ENCODE measurements at places on chromosomes 2 and 18.

DNA sequence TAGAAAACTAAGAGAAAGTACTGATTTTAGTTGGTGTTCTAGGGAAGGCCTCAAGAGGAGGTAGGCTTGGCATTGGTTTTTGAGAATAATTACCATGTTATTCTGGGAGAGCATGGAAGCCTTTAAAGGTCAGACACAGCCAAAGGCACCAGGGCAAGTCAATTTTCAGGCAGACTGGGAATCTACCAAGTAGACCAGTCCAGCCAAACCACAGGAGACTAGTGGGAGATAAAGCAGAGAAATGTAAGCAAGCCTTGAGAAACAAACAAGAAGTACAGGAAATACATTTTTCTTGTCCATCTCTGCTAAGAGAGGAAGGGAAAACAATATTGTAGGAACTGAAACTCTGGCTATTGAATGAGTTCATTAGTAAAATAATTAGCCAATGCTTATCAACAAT is 5.5 kb upstream of the CCDC68 start:
- no peak for DNase-seq

GRCh38 chr2:239274391-239275043 is 126.3 kb downstream of the HDAC4 start:
- DNase-seq, result no peak

DNA sequence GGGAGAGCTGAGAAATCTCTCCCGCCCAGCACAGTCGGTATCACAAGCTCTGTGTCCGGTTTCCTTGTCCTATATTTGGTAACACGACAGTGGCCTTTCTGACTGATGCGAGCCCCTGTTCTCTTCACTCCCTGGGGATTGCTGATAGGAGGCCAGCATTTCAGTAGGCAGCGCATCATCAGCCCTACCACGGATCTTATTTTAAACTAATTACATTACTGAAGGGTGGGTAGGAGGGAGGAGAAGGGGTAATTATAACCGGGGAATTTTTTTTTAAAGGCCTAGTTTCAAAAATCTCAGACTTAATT is 125.6 kb upstream of the LGALSL start:
- DNase-seq, result no peak

GRCh38 chr2:170737821-170738220 is 22.7 kb downstream of the SP5 start:
- DNase-seq, result no peak

DNA sequence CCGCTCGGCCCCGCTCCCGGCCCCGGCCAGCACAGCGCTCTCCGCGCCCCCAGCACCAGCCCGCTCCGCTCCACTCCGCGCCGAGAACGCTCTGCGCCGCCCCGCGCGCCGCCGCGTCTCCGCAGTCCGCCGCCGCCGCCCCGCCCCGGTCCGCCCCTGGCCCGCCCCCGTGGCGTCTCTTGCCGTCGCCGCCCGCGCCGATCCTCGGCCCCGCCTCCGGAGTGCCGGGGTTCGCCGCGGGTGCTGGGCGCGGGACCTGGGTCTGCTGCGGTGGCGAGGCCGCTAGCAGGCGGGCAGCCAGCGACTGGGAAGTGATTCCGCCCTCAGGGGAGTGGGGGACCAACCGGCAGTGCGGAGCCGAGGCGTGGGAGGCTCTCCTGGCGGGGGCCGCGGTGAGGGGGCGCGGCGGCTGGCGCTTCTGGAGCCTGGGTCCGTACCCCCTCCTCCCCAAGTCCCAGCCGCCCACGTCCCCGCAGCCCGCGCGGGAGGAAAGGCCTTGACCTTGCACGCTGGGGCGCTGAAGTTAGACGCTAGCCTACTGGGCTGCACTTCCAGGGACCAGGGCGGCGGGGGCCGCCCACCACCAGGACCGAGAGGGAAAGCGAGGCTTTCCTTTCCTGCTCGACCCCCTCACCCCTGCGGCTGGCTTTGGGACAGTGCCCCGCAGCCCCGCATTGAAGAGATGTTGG is at the start of gene HS6ST1:
TSS of gene HS6ST1 (minus strand) at position 93 of the 689 bp plus-strand sequence. CDS start 305 bp downstream, outside the sequence.
- DNase-seq, result peak; percentile 93

DNA sequence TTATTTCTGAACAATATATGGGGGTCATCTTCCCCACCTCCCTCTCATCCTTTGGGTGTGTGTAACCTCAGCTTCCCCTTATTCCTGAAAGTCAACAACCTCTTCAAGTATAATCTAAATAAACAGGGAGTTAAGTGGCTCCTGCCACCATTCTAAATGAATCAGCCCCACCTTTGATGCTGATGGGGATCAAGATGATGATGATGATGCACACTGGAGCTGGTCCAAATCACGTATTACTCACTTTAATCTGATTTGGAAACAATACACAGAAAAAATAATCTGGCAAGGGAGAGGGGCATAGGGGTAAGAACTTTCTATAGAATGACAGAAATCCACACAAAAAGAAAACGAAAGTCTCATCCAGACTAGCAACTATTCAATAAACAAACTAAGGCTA is 7.1 kb downstream of the ACVR1 start:
- DNase-seq, result no peak

GRCh38 chr2:145841973-145842372 is 1322.1 kb upstream of the ZEB2 start:
- no peak for DNase-seq

DNA sequence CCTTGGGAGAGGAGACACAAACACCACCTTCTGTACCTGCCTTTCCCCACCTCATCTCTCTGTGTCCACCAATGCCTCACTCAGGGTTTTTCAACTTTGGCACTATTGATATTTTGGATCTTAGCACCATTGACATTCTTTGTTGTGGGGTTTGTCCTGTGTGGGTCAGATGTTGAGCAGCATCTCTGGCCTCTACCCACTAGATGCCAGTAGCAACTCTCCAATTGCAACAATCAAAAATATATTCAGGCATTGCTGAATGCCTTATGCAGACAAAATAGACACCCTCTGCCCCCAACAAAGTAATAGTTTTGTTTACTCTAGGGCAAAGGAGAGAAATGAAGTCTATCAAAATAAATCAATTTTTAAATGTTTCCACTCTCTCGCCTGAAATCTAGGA is 1384.3 kb upstream of the NXPH2 start:
- DNase-seq, result no peak

GRCh38 chr2:141063406-141063805 is 1067.4 kb downstream of the LRP1B start:
- no peak for DNase-seq

- no peak for DNase-seq
These were observed 38.4 kb upstream of the MYO1B start for GRCh38 chr2:191206613-191207471.

DNA sequence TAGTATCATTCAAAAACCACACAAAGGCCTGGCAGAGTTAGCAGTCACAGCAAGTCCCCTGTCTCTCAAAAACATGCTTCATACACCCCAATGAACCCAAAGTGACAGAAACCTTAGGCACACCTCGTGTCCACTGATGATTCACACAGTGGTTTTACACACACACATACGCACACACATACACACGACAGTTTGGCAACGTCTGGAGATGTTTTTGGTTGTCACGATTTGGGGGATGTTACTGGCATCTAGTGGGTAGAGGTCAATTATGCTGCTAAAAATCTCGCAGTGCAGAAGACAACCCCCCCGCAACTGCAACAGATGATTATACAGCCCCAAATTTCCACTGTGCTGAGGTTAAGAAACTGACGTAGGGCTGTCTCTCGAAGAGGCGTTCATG is 72.9 kb upstream of the PARD3B start:
- DNase-seq, result no peak

- no peak for DNase-seq
These were observed 694.7 kb downstream of the CBLN2 start for GRCh38 chr18:71849407-71849806.

DNA sequence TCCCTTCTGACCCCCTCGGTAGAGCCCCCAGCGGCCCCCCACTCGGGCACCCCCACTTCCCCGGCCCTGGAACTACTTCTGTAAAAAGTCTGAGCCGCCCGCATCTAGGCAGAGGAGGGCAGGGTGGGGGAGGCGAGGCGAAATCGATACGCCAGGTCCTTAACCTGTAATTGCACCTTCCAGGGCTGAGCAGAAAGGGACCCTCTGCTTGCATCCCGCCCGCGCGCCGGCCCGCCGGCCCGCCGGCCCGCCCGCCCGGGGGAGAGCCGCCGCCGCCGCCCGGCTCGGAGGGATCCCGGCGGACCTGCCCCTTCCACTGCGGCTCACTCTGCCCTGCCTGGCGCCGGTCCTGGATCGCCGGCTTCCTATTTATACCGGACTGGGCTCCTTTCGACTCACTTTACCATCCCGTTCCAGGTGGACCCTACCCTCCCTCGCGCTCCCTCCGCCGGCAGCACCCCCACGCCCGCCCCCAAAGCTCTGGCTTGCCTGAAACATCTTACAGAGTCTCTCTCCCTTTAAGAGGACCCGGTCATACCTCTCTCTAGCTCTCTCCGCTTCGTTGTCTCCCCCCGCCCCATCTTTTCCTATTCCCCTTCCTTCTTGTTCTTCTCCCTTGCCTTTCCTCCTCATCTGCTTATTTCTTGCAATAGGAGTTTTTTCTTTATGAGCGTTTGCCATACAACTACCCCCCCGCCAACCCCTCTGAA is 797 bp downstream of the KLHL14 start:
- no peak for DNase-seq

DNA sequence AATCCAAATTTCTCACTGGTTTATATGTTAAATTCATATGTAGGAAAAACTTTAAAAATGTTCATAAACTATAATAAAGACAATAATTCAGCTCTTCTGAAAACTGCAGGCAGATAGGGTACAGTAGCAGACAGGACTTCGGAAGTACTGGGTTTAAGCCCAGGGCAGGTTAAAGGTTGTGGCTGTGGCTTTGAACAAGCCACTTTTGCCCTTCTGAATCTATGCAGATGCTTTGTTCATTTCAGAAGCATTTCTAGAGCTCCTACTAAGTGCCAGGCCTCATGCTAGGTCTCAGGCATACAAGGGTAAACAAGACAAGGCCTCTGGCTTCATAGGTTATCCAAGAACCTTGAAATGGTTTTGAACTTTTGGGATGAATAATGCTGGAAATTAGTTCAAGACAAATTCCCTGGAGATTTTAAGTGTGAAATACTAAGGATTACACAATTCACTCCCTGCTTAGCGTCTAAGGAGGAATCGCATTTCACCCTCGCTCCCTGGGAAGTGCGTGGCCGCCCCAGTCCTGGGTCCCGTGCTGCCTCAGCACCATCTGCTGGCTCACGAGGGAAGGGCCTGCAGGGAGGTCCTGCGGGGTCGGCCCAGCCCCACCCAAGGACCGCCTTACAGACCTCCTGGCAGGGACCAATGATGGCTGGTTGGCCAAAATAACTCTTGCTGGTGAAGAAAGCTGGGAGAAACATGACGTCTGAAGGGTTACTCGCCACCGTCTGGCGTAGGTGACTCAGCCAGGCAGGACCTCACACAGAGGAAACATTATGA is 67.7 kb upstream of the L3MBTL4 start:
- DNase-seq, result no peak
